GM10248 (cell line): ENCODE measurements at places on chromosomes 16 and 17.

DNA sequence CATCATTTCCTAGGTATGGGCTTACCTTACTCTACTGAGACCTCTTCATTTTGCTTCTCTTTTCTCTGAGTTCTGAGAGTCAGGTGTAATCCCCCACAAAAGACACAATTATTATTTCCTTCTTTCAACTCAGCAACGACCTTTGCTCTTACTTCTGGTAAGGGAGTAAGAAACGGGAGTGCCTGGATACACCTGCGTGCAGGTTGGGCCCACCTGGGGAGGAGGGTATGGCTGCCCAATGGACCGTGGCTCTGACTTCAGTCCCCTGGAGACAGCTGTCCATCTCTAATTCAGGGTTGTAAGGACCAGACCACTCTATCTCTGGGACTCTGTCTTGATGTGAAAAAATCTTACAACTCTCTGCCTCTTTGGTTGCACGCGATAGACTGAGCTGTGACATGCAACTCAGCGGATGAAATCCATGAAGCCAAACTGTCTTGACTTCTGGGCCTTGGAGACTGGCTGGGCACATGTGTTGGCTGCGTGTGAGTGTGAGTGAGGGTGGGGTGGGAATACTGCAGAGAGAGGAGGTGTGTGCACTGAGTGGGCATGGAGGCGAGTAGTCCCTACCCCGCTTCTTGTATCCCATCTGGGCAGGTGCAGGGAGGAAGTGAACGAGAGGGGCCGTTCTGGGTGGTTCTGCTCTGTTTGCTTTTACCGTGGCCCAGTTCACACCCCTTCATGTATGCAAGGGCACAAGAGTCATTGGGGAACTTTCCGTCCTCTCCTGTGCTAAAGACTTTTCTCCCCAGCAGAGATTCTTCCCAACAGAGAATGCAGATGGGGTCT, 1.2 kb downstream of the TMEM238L start:
- no peak for DNase-seq

DNA sequence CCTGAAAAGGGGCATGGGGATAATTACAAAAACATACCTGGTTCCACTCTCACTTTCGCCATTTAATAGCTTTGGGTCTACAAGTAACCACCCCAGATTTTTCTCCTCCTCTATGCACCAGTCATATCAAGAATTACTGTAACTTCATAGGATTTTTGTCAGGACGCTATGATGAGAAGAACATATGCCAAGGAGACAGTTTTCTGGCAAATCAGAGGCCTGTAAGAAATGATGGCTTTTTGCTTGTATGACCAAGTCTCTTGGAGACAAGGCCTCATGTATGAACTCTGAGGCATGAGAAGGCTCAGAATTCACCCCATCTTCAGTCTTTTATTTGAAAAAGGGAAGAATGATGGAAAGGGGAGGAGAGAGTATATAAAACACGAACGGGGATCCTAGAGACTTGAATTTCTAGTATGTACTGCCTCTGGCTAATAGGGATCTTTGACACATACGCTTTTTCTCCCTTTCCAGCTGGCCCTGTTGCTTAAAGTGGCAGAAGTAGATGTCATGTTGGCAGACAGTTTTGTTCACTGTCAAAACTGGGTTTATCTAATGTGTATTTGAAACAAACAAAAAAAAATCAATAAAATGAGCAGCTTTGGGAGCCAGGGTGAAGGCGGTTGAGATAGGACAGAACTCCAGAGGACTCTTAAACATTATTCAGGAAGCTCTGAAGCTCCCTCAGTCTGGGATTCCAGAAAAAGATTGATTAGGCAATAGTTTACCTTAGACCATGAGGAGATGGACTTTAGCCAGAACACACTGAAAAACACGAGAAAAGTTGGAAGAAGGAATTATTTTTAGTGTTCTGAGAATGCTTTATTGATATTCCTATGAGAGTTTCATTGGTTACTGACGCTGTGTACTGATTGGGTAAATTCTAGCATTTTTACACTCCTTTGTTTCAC, 656.6 kb downstream of the WWOX start:
- DNase-seq: no peak

DNA sequence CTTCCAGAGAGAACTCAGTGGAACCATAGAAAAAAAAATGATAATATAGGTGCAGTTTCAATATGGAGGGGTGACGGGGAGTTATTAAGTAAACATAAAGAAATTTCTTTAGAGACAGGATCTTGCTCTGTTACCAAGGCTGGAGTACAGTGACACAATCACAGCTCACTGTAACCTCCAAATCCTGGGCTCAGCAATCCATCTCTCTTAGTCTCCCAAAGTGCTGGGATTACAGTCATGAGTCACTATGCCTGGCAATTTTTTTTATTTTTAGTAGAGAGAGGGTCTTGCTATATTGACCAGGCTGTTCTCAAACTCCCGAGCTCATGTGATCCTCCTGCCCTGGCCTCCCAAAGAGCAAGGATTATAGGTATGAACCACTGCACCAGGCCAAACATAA, 48.8 kb downstream of the NLRC5 start:
- no peak for DNase-seq

DNA sequence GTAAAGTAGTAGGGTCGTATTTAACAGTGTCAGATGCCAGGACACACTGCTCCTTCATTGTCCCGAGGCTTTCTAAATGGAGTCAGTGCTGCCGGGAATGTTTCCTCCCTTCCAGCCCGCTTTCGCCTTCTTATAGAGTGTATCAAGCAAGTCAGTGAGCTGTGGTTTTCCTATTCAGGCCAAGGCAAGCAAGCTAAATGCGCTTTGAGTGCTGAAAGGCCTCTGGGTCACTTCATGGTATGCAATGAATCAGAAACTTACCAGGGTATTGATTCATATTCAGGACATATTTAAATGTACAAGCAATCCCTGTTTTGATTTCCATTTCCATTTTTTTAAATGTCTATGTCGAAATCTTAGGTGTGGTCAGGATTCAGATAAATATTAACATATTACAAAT, 327.9 kb upstream of the SOX9 start:
- DNase-seq: no peak

DNA sequence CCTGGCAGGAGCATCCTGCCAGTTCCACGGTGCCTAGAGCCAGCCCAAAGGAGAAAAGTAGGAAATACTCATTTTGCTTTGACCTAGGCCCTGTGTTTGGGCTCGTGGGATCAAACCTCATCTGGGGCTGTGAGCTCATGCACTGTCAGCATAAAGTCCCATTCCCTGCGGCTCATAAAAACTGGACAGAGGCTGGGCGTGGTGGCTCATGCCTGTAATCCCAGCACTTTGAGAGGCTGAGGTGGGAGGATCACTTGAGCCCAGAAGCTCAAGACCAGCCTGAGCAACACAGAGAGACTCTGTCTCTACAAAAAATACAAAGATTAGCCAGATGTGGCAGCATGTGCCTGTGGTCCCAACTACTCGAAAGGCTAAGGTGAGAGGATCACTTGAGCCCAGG, 17.9 kb downstream of the ATP6V0D1 start:
- DNase-seq: no peak

GRCh38 chr16:76835779-76836300, 355.1 kb upstream of the MON1B start:
- no peak for DNase-seq

DNA sequence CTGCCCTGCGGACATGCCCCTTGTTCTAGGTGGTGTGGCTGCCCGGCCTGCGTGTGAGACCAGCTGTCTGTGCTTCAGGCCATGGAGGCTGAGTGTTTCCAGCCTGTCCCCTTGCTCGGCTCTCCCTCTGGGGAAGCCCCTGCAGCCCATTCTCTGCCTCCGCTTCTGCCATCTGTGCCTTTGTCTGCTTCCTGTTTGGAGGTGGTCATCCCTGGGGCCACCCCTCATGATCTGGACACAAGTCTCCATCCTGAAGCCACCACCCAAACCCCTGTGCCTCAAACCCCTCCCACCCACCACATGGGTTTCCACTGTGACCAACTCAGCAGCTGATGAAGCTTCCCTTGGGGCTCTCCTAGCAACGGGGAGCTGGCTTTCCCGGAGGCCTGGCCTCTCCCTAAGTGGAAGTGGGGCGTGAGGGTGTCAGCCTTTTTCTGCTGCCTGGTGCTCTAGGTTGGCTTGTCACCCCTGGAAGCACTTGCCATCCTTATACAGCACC, 184.9 kb downstream of the SEC14L1 start:
- peak; percentile 61 for DNase-seq

DNA sequence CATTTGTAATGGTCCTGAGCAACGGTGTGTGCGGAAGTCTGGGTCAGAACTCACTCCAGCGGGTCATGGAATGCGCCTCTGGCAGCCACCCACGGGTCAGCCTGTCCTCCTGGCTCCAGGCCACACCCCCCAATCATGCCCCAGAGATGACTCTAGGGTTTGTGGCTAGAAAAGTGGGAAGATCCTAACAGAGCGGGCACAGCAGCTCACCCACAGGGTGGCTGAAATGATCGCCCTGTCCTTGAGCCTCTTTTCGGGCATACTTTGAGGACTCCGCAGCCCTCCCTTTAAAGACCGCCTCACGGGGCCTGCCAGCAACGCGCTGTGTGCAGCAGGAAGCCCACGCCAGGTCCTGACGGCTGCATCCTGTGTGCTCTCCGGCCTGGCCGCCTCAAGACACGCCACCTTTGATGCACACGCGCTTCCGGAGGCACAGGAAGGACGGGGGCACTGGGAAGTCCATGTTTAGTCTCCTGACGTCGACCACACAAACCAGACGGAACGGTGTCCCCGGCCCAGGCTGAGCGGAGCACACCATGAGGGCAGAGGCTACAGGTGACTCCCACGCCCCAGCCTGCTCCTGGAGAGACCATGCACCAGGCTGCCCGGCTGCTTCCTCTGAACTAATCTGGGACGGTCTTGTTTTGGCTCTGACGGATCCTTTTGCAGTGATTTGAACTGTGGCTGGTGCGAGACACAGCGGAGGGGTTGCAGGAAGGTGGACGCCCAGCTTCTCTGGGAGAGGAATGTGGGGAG, 92.9 kb downstream of the TBC1D16 start:
- DNase-seq: no peak

GRCh38 chr16:63982110-63982509, 1139.8 kb downstream of the CDH11 start:
- no peak for DNase-seq
